ENCODE measurements at places on chromosomes 5 and 9.
A peak's percentile ranks its signal among the peaks of the same experiment; 100 is the strongest.

GRCh38 chr5:163404364-163405173 lies 32.8 kb upstream of the CCNG1 start:
- DNase-seq, result no peak

DNA sequence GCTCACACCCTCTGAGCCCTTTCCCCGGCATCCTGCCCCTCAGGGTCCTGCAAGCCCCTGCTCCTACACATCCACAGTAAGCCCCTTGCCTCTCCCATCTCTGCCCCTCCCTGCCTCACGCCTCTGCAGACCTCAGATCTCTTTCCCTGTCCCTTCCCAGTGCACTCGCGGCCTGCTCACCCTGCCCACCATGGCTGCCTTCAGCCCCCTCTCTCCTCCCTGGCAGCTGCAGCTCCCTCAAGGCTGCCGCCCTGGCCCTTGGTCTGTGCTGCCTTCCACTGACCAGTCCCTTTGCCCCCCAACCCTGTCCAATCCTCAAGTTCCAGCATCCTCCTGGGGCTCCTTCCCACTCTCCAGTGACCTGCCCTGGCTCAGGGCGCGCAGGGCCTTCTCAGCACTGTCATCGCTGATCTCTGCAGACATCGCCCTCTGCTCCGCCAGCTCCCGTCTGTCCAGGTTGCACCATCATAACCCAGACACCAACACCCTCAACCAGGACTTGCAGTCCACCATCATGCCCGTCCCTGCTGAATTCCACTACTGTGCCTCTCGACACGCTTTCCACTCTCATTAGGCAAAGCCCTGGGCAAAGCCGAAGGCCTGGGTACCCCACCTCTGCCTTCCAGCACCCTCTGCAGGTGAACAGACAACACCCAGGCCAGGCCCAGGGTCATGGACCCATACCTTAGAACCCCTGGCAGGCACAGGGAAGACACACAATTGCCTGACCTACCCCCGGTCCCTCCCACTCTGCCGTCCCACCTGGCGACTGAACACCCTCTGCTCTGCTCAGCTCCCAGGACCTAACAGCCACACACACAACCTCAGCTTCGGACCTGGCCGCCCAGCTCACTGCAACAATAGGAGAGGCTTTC lies 97.8 kb upstream of the RUFY1 start:
- no peak for DNase-seq

DNA sequence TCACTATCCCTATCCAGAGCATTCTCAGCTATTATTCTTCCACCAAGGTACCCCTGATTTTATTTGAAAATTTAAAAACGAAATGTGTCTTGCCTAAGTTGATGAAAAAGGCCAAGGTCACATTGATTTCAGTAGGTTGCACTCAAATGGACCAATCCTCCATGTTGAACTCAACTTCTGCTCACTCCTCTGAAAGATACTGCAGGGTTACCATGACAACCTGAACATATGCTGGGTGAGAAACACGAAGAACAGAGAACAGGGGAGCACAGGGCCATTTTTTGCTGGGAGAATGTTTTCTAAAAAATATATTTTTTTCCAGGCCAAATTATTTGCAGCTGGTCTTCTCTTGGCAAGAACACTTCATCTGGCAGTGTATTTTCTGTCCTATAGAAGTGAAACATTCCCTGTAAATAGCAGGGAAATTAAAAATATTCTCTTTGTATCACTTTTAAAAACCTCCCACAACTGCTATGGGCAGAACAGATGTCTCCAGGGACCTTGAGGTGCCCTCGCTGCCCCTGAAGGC lies 215.9 kb downstream of the NXNL2 start:
- DNase-seq, result no peak

- no peak for DNase-seq
Observed at GRCh38 chr9:134937566-134938345, 20.0 kb upstream of the FCN1 start.

- no peak for DNase-seq
Observed at GRCh38 chr5:124566875-124567450, 179.5 kb downstream of the ZNF608 start.

DNA sequence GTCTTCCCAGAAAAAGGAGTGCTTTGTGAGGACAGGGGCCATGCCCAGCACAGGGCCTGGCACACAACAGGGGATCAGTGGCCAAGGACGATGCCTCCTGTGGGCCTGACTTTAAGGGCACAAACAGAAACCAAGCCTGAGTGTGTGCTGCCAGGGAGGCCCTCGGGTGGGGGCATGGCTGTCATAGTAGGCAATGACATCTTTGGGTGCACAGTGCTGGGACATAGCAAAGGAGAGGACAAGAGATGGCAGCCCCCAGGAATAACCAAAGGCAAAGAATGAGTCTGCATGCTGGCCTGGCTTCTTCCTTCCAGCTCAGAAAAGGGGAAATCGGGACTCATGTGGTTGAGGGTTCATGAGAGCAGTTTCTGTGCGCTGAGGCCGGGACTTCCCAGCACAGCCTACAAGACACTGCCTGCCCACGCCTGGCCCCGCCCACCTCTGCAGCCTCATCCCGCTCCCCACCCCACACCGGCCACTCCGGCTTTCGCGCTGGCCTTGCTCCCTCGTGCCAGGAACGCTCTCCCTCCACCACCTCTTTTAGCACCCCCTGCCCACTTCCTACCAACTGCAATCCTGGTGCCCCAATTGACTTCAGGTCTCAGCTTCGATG lies 13.8 kb upstream of the LHX2 start:
- no peak for DNase-seq

- no peak for DNase-seq
Observed at GRCh38 chr5:93497096-93497495, 83.9 kb downstream of the NR2F1-AS1 start.

GRCh38 chr5:74762599-74762998 lies 4.3 kb downstream of the GFM2 start:
- DNase-seq, result no peak

- DNase-seq, result no peak
Observed at GRCh38 chr9:114274217-114274616, 48.7 kb upstream of the ORM1 start.

GRCh38 chr5:149550268-149550583 lies 1.0 kb downstream of the CSNK1A1 start:
- no peak for DNase-seq

GRCh38 chr5:135033901-135034235 lies at the start of gene PITX1:
Gene PITX1 (minus strand): TSS chr5:135034228. CDS start chr5:135033881, 347 bp downstream.
- DNase-seq, result no peak

DNA sequence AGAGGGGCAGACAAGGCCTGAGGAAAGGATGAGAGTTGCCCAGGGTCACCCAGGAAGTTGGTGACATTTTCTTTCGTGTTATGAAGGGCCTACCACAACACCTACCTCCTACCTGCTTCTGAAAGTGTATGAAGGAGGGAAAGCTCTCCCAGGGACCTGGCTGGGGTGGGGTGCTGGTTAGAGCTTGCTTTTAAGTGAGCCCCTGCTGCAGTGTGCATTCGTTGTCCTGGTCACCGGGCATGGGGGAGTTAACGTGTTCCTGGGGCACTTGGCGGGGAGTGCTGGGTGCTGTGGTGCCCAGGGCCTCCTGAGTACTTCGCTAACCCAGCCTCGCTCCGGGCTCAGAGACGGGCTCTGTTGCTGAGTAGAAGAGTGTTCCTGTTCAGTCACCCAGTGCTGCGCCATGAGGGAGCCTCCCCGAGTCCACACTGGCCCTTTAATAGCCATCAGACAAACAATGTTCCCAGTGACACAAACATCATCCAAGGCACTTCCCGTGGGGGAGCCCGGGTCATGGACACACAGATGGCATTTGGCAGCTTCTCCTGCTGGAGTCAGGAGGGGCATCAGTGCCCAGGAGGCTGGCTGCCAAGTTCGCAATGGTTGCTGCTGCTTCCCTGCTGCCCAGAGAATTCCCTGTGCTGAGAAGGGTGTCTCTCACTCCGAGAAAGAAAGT lies 85.7 kb downstream of the AMBP start:
- DNase-seq, result no peak

GRCh38 chr5:107670087-107670931 lies 428 bp downstream of the EFNA5 start:
- peak; percentile 52 for DNase-seq

DNA sequence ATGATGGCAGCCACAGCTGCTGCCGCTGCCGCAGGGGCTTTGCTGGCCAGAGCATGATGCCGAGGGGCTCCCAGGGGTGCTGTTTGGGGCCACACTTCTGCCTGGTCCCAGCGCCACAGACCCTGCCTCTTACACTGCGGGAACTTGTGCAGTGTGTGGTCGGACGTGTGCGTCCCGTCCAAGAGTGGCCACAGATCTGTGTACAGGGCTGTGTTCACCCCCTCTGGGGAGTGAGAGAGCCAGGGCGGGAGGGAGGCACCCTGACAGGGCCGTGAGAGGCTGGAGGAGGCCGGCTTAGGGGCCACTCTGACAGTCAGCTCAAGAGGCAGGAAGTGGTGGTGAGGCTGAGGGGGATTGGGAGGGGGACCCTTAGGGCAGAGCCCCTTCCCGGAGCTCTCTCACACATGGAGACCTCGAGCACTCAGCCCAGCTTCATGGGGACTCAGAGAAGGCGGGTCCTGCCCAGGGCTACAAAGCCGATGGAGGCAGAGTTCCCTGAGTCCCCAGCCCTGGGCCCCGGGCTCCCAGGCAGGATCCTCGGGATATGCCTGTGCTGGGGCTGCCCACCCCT lies 13.1 kb upstream of the CARD19 start:
- DNase-seq, result no peak

DNA sequence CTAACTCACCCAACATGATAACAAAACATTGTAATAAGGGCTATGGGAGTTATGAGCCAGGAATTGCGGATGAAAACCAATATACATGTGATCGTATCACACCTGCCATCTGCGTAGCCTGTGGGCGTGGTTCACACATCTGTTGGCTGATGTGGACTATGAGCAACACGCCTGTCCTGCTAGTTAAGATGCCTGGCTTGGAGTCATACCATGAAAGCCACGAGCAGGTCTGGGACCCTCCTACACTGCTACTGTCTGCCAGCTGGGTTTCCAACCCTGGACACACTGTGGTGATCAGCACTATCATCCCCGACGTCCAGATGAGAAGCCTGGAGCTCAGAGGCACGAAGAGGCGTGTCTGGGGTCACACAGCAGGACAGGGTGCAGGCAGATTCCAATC lies 40.2 kb downstream of the STK10 start:
- DNase-seq, result no peak

- no peak for DNase-seq
Observed at GRCh38 chr5:6188976-6189375, 189.4 kb downstream of the MED10 start.

GRCh38 chr9:84845956-84846900 lies 176.7 kb downstream of the NTRK2 start:
- no peak for DNase-seq

DNA sequence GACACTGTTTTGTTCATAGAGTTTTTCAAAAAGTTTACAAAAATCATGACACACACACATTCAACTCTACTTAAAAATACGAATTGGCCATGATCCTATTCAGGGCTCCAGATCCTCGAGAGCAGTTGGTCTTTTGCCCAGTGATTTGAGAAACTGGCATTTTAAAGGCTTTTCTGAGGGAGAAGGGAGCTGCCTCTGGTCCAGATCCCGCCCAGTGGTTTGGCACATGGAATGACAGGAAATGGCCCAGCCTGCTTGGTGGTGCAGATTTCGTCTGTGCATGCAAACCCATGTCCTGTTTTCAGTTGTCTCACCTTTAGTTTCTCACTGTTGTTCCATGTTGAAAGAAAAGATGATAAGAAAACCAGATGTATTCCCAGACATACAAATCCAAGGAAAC lies 3.6 kb downstream of the CAMK4 start:
- DNase-seq, result no peak

DNA sequence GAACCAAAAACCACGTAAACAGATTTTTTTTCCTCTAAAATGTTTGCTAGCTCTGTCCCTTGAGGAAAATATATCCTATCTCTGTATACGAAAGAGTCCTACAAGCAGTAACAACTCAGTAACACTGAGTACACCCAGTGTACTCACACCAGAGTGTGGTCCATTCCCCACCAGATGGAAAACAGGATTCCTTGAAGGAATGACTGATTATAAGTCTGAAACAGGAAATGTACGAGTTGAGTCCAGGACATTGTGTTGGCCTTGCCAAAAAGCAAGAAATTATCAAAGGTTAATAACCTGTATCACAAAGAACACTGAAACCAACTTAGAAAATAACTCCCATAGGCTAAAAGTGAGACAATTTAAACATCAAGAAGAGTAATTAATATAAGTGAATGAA lies 20.4 kb downstream of the GOLPH3 start:
- DNase-seq, result no peak

GRCh38 chr9:113535756-113536155 lies 72.2 kb downstream of the RGS3 start:
- no peak for DNase-seq

GRCh38 chr5:35246411-35246810 lies 16.1 kb upstream of the PRLR start:
- peak; percentile 60 for DNase-seq

- DNase-seq, result no peak
Observed at GRCh38 chr5:38471709-38472108, 84.7 kb downstream of the LIFR start.

DNA sequence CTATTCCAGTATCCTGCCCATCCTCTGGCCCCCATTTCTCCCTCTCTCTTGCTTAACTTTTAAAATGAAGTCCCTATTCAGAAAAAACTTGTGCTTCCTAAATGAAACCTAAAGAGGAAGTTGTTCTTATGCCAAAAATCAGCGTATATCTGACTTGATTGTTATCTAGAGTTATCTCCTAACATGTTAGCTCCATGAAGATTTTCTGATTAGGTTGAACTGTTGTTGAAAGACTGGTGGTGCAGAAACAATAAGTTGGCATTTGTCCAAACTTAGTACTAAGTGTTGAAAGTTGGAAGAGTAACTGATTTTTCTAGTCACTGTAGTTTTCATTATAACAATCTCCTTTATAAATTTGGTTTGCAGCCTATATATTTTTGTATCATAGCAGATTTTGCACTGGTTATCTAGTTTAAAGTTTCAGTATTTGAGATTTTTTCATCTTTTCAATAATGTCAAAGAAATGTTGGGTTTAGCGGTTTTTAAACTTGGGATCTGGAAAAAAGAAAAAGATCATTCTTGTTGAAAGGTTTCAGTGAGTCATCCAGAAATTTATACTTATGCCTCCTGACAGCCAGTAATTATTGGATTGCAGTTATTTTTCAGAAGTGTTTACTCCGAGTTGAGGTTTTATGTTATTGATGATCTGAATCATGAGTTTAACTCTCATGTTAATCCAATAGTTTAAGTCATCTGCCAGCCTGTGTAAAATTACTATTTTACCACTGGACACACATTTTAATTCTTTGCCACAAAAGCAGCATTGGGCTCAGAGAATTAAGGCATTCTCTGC lies 60.6 kb downstream of the PAM start:
- DNase-seq, result no peak

DNA sequence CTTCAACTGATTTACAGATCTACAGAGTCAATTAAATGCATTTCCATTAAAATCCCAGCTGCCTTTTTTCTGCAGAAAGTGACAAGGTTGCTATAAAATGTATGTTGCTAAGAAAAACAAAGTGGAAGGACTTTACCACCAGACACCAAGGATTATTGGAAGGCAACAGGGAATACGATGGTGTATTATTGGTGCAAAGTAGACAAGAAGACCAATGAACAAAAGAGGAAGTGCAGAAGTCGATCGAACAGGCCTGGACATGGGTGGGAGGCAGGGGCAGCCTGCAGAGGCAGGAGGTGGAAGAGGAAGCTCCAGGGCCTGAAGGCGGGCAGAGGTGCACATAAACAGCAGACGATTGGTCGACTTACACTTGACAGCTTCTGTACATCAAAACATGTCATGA lies 10.6 kb upstream of the SLC6A19 start:
- no peak for DNase-seq
